MM.1S (cell line): ENCODE measurements at places on chromosomes 11 and 22.

GRCh38 chr11:44417731-44418455 is 108.0 kb upstream of the ALX4 start:
- no peak for DNase-seq

GRCh38 chr11:33373636-33374035 is 116.5 kb downstream of the HIPK3 start:
- no peak for DNase-seq

- DNase-seq, result no peak
Measured at GRCh38 chr11:19873730-19874129, 161.1 kb downstream of the NAV2 start.

DNA sequence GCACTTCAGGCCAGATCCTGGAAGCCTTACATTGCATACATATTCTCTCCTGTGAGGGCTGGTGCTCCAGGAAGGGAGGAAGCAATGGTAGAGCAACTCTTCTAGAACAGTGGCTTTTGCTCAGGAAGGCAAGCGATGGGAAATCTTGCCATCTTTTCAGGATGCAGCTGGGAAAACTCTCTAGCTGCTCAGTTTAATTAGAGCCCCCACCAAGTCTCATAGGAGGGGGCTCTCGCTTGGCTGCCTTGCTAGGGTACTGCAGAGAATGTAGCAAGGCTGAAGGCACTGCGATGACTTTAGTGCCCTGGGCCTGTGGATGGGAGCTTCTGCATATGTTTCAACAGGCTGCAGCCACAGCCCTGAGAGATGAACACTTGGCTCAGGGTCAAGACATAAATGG is 357.2 kb upstream of the SYN3 start:
- no peak for DNase-seq

DNA sequence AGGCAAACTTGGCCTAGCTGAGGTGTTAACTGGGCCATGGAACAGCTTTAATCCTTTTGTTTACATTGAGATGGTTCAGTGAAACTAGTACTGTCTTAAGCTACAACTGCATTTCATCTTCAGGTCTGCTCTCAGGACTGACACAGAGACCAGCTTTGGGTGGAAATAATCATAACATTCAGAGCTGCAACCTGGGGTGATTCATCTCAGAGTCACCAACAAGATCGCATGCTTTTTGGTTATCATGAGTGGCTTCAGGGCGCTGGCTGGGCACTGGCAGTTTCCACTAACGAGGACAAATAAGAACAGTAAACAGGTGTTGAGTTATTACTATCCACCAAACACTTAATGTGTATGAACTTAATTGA is 60.9 kb upstream of the PAX6 start:
- DNase-seq, result no peak

DNA sequence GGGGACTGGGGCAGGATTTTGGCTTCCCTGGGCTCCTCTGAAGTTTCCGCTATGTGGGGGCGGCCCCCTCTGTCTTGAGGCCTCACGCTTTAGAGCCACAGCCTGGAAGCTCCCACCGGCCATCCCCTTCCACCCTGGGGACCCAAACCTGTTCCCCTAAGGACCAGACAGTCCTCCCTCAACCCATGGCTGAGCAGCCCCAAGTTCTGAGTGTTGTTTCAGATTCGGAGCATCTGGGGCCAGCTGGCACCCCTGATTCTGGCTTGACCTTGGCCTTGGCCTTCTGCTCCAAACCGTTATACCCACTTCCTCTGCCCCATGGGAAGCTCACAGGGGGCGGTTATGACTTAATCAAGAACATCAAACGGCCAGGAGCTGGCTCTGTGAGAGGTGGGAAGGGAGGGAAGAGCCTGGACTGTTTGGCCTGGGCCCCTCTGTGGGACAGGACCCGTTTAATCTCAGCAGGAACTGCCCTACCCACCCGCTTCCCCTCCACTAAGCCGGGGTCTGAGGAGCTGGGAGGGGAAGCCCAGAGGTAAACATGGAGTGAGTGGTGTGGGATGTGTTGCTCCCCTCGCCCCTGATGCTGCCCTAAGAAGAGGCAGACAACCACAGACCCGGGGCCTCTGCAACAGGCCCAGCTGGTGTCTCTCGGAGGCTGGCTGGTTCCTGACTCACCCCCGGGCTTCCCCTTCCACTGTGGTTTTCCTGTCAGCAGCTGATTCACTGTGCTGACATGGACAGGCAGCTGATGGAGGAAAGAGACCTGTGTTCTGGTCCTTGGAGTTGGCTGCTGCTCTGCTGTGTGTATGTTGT is 3.4 kb downstream of the CD82 start:
- DNase-seq, result peak; percentile 83

GRCh38 chr11:117999354-117999993 is 13.3 kb downstream of the IL10RA start:
- DNase-seq, result no peak

- no peak for DNase-seq
Measured at GRCh38 chr11:95134491-95134890, 44.8 kb downstream of the ENDOD1 start.

DNA sequence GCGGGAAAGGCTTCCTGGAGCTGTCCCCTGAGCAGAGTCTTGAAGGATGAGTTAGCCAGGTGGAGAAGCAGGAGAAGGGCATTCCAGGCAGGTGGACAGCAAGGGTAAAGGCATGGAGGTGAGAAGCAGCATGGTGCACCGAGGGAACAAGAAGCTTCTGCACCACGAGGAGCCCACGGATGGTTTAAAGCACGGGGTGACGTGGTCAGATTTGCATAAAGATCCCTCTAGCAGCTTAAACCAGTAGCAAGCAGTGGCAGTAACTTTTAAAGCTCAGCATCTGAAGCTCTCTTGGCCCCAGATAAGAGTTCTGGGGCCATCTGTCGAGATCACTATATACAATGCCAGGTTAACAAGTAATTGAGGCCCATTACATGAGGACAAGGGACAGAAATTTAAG is 36.8 kb downstream of the SERPINH1 start:
- DNase-seq, result no peak

- no peak for DNase-seq
Measured at GRCh38 chr11:132451942-132452601, 1080.2 kb downstream of the OPCML start.

GRCh38 chr22:20531404-20532201 is 24.2 kb downstream of the MED15 start:
- DNase-seq, result no peak

- no peak for DNase-seq
Measured at GRCh38 chr11:122598971-122599370, 56.6 kb upstream of the UBASH3B start.

- no peak for DNase-seq
Measured at GRCh38 chr22:24486501-24486921, 8.6 kb upstream of the UPB1 start.

DNA sequence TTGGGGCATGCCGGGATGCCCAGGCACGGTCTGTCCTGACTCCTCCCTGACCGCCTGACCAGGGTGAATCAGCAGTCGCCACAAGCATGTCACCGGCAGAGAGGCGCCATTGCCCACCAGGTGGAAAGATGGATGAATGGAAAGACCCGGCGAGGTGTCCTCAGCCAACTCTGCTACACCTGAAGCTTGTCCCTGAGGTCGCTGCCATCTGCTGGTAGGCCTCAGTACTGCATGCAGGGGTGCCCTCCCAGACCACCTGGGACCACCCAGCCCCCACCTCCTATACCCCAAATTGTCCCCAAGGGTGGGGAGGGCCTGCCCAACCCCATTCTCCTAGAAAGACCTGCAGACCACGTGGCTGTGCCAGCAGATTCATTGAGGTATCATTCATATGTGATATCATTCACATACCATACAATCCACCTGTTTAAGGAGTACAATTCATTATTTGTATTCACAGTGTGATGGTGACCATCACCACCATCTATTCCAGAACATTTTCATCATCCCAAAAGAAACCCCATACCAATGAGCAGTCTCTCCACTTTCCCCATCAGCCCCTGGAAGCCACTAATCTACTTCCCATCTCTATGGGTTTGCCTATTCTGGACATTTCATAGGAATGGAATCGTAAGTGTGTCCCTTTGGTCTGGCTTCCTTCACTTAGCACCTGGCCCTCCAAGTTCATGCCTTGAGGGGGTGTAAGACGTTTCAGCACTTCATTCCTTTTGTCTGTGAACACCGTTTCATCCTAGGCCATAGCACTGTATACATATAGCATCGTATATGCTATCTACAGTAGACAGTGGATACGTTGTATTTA is 17.5 kb downstream of the FGF3 start:
- no peak for DNase-seq

DNA sequence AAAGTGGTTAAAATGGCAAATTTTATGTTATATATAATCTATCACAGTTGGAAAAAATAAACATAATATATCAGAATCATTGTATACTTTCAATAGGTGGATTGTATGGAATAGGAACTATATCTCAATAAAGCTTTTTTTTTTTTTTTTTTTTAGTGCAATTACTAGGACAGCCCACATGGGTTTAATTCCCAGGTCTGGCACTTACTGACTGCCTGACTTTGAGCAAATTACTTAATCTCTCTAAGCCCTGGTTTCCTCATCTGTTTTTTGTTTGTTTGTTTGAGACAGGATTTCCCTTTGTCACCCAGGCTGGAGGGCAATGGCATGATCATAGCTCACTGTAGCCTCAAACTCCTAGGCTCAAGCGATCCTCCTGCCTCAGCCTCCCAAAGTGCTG is 26.1 kb upstream of the BAIAP2L2 start:
- no peak for DNase-seq

DNA sequence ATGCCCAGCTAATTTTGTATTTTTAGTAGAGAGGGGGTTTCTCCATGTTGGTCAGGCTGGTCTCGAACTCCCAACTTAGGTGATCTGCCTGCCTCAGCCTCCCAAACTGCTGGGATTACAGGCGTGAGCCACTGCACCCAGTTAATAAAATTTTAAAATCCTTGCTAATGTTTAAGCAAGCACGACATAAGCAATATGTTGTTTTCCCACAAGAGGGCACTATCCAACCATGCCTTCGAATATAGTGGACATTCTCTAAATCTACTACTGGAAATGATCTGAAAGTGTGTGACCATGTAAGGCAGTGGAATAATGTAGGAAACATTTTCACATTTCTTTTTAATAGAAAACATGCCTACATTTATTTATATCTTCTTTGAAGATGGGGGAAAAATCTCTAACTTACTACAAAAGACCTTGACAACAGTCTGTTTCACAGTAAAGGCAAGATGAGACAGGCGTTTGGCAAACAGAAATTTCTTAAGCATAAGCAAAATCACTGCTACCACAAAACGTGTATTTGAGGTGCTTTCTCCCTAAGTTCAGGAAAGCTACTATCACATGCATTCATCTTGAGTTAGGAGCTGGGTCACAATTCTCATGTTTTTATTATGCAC is 38.2 kb downstream of the PITPNB start:
- DNase-seq, result peak; percentile 57

- DNase-seq, result no peak
Measured at GRCh38 chr11:121762820-121763219, 310.1 kb upstream of the SORL1-AS1 start.

DNA sequence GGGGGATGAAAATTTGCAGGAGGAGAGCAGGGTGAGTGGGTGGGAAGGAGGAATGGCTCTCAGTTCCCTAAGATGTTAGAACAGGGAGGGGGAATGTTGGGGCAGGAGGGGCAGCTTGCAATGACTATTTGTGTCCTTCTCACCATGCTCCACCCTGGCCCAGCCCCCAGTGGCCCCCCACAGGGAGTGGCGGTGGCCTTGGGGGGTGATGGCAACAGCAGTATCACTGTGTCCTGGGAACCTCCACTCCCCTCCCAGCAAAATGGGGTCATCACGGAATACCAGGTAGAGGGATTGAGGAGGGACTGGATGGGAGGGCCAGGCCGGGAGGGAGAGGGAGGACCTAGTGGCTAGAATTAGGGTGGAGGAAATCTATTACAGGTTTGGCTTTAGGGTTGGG is 10.2 kb downstream of the ROBO3 start:
- DNase-seq, result no peak

- DNase-seq, result no peak
Measured at GRCh38 chr11:4559527-4560440, 14.8 kb downstream of the OR52M1 start.

DNA sequence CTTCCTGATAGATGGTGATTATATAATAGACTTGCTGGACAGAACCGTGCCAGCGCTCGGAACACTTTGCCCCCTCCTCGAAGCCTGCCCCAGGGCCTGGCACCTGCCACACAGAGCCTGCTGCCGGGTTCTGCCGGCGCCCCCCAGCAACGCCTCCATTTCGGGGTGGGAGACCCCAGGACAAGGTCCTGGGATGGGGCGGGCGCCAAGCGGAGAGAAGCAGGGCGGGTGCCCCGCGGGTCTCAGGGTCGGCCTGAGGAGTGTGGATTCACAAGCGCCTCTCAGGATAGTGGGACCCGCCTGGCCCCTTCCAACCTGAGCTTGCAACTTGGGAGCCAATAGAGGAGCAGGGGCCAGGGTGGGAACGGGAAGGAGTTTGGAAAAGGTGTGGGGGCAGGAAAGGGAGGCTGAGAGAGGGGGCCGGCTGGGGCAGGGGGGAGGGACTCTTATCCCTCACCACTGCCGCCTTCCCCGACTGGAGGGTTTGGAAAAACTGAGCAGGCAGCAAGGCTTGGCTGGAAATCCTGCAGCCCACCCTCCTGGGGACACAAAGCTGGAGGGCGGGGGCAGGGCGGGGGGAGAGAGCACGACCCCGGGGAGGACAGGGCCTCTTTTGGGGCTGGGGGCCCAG is 3.3 kb upstream of the BCL9L start:
- DNase-seq, result peak; percentile 42

GRCh38 chr11:10283991-10284390 is 10.0 kb downstream of the SBF2 start:
- no peak for DNase-seq

DNA sequence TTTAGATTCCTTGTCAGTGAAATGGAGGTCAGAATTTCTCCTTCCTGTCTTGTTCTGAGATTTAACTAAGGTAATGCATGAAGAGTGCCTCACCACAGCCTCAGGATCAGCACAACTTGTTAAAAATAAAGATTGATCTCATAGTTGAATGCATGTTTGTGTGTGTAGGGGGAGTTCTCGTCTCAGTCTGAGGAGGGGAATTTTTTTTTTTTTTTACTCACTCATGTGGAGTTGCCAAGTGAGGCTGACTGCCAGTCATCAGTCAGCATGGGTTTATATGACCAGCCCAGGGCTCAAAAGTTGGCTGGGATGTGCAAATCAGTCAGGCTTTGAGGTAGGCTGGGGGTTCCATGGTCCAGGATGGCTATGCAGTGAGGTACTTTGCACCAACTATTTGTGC is 113.2 kb downstream of the FANCF start:
- no peak for DNase-seq
